Regular cardiac myocyte (primary cell): ENCODE measurements at places on chromosomes 5 and 9. TPM values are rescaled to one million over a fixed set of nuclear protein-coding genes. Genes with fewer than 3 reads are reported as not detected.

PCDHA1 gene
- total RNA-seq, result 0.28 TPM in 1 of 2 replicates, not detected in the other

CHSY3 gene
- total RNA-seq, result 12.5 and 25.1 TPM in 2 replicates

PDE6A gene
- not detected in 2 replicates for total RNA-seq

MAMDC4 gene
- 3.3 and 9.6 TPM in 2 replicates for total RNA-seq
